Gastrocnemius medialis (tissue), 4 donors: ENCODE measurements at places on chromosomes 12 and 14. TPM values are rescaled to one million over a fixed set of nuclear protein-coding genes. Genes with fewer than 3 reads are reported as not detected.

The RNASE3 gene
- not detected for total RNA-seq

The SPATS2 gene
- 5.3 TPM for total RNA-seq

DNA sequence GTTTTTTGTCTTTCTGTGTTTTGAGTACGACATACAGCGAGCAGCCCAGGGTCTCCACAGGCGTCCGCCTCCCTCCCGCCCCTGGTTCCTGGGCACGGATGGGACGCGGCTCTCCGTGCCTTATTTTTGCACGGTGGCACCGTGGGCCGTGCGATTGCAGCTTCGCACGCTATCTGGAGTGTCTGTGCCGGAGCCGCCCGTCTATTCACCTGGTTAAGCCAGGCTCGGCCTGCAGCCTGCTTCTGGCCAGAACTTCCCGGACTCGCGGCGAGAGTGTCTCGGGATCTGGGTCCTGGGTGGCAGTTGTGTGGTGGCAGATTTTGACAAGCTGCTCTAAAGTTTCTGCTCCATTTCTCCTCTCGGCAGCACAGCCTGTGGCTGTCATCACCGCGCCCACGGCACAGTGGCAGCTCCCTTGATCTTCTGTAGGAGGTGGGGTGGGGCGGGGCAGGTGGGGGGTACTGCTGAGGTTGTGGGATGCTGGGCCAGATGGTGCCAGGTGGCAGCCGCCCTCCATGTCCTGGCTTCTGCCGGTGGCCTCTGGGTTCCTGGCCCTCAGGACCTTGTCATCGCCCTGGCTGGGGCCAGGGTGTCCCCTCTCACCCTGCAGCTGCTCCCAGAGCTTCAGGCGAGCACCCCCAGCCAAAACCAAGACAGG is 2.9 kb downstream of the MMP17 start:
- H3K4me3 ChIP-seq = peak overlapping the region; percentile 54
- DNase-seq = no peak
- H3K4me1 ChIP-seq = peaks cover 33% of the 10 kb centered on the region
- H3K36me3 ChIP-seq = no peaks in the 10 kb centered on the region

DNA sequence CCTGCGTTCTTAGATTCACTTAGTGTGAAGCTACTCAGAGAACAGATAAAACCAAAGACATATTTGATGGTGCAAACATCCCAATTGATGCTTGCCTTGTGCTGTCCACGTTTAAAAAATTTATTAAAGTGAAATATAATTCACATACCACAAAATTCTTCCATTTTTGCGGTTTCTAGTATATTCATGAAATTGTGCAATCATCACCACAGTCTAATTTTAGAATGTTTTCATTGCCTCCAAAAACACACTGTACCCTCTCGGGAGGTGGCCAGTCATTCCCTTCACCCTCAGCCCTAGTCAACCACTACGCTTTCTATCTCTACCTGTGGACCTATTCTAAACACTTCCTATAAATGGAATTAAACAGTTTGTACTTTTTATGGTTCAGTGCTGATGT is 1109.2 kb downstream of the FLRT2 start:
- H3K27me3 ChIP-seq = no peaks in the 10 kb centered on the region
- no peak for DNase-seq
- H3K36me3 ChIP-seq = no peaks in the 10 kb centered on the region
- H3K4me3 ChIP-seq = no peak overlapping the region

GRCh38 chr12:29086325-29087271 is 62.5 kb upstream of the FAR2 start:
- H3K4me3 ChIP-seq = no peak overlapping the region
- no peaks in the 10 kb centered on the region for H3K27me3 ChIP-seq
- no peak for DNase-seq

The INHBC gene
- 0.35 TPM for total RNA-seq

GRCh38 chr12:15982471-15982870 is 71.3 kb downstream of the DERA start:
- no peak overlapping the region for H3K27ac ChIP-seq
- H3K4me1 ChIP-seq = peaks cover 28% of the 10 kb centered on the region
- H3K4me3 ChIP-seq = no peak overlapping the region
- DNase-seq = no peak
- H3K36me3 ChIP-seq = no peaks in the 10 kb centered on the region

- no peaks in the 10 kb centered on the region for H3K36me3 ChIP-seq
- no peaks in the 10 kb centered on the region for H3K27me3 ChIP-seq
- H3K4me1 ChIP-seq = no peaks in the 10 kb centered on the region
- no peak overlapping the region for H3K4me3 ChIP-seq
- H3K27ac ChIP-seq = no peak overlapping the region
Measured at GRCh38 chr12:89756585-89757398, 48.2 kb upstream of the ATP2B1 start.

The ARF6 gene
- total RNA-seq = 32.1 TPM

The TAS2R46 gene
- not detected for total RNA-seq
